ENCODE measurements at places on chromosomes 3 and 15.

GRCh38 chr15:48363474-48363873, 32.2 kb downstream of the DUT start:
- DNase-seq = no peak

DNA sequence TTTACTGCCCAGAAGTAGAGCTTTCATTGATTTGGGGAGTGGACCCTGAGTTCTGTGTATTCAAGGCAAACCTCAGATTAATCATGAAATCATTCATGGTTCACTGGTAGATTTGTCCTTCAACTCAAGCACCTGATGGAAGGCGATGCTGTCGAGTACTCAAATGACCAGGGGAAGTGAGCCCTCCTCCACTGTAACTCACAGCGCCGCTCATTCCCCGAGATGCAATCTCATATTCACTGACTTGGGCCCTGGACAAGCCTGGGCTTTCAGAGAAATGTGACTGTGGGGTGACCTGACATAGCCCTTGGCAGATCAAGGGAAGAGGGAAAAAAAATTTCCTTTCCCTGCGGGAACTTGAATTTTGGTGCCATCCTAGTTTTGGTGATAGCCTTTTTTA, 156.7 kb upstream of the BHLHE40 start:
- no peak for DNase-seq

DNA sequence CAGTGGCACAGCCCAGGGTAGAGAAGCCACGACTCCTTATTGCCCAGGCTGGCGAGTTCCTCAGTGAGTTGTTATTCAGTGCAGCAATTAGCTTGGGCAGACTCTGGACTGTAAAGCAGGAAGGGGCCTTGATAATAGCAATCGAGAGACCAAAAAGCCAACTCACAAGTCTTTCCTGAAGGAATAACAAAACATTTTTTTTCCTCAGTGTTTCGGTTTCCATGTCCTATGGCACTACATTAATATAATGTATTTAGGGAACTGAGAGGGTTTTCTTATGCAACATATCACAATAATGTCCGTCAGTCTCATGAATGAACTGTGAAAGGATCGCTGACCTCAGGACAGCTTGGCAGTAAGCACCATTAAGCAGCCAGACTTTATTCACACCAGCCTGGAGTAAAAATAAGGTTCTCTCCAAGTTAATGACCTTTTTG, 248.9 kb upstream of the TBL1XR1 start:
- no peak for DNase-seq

GRCh38 chr15:79132770-79133169, 42.2 kb upstream of the RASGRF1 start:
- no peak for DNase-seq

GRCh38 chr3:15973414-15973813, 175.6 kb upstream of the ANKRD28 start:
- no peak for DNase-seq

GRCh38 chr3:130925628-130926027, 31.7 kb downstream of the ATP2C1 start:
- DNase-seq = no peak

DNA sequence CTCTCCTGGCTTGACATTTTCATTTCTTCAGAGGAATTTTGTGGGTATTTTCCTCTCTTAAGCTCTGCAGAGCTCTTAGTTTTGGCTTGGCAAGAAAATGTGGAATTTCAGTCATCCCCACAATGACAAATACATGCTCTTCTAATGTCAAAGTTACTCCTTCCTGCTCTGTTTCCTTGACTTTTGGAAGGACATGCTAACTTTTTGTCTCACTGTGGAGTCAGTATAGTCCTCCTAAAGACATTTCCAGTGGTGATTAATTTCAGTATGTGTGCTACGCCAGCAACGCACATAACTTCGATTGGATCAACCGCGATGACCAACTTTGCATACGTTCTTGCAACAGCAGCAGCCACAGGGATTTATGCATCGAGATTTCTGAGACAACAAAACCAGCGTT, 13.3 kb downstream of the EBLN2 start:
- no peak for DNase-seq

GRCh38 chr3:56915966-56916586, 114.3 kb upstream of the ARHGEF3 start:
- no peak for DNase-seq

GRCh38 chr15:101852356-101852755, 40.4 kb downstream of the OR4F15 start:
- no peak for DNase-seq

DNA sequence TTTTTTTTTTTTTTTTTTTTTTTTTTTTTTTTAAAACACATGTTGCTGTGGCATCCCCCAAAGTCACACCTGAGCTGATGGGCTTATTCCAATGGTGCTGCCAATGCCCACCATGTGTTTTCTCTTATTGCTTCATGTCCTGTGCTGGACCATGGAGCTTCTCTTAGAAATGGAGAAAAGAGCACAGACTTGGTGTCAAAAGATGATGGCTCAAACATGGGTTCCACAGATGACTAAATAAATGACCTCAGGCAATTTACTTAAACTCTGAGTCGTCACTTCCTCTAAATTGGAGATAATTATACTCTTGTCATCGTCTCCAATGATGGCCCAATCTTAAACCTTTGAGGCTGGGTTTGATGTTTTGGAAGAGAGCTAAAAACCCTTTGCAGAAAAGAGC, 28.1 kb downstream of the CHST2 start:
- no peak for DNase-seq

DNA sequence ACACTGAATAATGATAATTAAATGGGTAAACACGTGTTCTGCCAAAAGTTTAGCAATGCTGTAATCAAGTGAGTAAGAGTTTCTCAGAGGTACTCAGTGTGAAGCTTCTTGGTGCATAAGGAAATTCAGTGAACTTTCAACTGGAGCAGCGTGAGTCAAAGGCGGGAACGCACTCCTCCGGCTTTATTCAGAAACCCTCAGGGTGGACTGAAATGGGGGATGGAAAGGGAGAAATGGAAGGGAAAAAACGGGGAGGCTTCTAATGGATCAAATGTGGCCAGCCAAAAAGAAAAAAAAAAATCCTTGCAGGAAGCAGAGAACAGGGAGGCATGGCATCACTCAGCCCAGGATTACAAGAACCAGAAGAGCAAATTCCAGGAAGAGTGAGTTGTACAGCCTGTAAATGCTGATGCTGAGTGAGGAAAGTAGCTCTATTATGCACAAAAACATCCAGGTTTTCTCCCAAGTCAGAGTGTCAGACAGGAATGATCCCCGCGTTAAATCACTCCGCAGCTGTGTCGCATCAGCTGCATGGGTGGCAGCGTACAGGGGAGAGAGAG, 85.3 kb downstream of the ASB7 start:
- peak; percentile 43 for DNase-seq

DNA sequence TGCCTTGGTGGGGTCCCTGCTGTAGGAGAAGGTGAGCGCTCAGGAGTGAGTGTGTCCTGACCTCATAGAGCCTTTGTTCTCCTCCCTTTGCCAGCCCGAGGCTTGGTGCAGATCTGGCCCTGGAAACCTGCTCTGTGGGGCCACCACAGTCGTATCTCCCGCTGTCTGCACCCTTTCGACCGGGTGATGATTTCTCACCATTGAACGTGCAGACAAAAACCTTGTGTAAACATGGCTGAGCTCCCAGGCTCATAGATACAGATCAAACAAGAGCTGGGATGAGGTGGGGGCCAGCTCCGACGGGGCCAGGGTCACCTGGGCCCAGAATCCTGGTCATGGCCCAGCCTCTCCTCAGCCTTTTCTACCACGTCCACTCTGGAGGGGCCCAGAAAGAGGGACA, 34.6 kb upstream of the ESYT3 start:
- DNase-seq = no peak

DNA sequence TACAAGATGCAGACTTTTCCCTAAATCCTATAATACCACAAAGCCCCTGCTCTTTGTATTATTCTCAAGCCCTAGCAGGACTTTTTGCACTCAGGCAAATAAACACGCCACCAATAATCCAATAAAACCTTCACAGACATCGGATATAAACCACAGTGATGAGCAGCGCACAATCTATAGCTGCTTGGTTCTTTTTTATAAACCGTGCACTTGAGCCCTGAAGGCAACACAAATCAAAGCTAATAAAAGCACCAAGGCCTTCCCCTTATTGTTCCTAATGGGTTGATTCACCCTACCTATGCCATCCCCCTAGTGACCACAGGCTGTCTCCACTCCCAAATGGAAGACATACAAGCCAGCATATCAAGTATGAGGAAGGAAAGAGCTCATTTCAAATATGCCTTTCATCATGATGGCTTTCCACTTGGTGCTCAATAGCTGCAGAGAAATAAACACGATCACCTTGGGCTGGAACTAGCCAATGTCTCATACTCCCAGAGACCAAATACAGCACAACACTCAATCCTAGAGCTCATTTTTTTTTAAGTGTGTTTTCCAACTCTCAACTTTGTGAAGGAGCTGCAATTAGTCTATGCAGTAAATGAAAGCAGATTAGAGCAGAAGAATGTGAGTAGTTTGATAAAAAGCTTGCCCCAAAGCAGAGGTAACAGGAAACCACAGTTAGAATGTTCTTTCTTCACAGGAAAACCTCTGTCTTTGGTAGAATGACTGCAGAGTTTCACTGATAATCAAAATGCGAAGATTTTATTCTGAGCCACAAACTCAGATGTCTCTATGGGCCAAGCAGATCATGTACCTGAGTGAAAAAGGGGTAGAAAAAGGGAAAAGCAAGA, 573.9 kb downstream of the AGBL1 start:
- no peak for DNase-seq

GRCh38 chr3:152383136-152383606, 114.4 kb downstream of the MBNL1 start:
- no peak for DNase-seq

DNA sequence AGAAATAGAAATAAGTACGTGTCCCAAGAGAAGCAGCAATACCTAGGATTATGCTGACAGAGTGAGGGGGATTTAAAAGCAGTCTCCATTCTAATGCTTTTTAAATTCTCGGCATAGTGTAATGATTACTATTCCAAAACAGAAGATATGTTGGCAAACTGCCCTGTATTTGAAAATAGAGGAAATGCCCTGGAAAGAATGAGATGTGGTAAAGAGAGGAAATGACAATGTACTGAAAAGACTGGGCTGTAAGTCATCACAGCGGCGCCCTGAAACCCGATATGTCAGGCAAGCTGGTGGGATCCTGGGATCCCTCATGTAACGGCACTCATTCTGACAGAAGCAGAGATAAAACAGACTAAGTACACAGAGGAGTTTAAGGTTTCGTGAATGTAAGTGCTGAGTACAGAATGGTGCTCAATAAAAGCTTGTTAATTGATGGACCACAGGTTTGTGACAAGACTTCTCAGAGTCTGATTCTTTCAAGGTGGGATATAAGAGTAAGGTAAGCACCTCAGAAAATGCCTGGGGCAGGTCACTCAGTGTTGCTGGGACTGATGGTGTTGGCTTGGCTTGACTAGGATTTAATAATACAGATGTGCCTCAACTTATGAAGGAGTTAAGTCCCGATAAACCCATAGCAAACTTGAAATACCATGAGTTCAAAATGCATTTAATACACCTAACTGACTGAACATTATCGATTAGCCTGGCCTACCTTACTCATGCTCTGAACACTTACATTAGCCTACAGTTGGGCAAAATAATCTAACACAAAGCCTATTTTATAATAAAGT, 91.4 kb downstream of the NFKBIZ start:
- DNase-seq = peak; percentile 99

DNA sequence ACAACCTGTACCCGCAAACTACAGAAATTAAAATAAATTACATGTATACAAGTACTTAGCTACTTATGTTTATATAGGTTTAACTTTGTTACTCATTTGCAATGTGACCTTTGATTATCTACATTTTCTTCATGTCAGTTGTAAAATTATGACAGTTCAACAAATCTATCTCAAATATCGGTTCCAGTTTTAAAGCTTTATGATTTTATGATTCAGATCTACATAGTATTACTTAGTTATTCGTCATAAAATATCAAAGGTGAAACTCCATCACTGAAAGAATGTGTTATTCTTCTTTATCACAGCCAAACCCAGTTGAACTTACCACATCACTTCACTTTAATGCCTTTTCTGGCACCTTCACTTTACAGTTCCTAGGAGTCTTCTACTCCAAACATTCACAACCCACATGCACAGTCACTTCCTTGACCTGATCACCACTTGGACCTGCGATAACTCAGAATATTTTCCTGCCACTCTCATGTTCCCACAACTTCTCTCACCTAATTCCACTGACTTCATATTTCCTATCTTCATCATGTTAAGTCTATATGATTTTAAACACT, 47.2 kb downstream of the SLITRK3 start:
- no peak for DNase-seq

- no peak for DNase-seq
These were observed 11.4 kb upstream of the RAB11A start for GRCh38 chr15:65857718-65858402.

- DNase-seq = no peak
These were observed 31.5 kb downstream of the SEMA5B start for GRCh38 chr3:122996038-122996580.

GRCh38 chr3:141979050-141979671, 102.7 kb downstream of the ATP1B3 start:
- peak; percentile 87 for DNase-seq

DNA sequence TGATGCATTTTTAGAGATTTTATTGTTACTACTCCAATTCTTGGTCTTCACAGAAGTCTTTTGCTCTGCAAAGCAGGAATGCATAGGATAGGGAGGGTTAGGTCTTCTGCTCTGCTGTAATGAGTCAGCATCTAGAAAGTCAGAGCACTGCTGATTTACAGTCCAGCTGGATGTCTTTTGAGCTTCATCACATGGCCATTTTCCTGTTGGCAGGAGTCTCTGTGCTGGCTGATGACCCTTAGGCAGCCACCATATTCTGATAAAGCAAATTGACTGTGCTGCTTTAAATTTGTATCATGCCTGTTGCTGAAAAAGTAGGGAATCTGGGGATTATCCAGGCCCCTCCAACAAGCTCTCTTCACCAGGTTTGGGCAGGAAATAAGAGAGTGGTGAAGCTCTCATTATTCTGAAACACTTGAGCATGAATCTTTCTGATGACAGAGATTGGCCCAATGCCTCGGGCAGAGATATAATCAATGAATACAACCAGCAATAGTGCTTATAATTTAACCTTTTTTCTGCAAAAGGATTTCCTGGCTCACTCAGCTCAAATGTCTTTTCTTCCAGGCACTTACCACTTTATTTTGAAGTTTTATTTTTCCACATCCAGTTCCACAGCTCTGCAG, 9.7 kb upstream of the CRBN start:
- DNase-seq = peak; percentile 5
